ENCODE measurements at places on chromosomes 16 and 17. TPM values are rescaled to one million over a fixed set of nuclear protein-coding genes. Genes with fewer than 3 reads are reported as not detected.

Gene ATP2C2
- not detected for total RNA-seq

Gene CA5A
- not detected for total RNA-seq

Gene HOXB6
- total RNA-seq = 0.12 TPM

Gene FLII
- total RNA-seq = 227 TPM

Gene TBC1D3H
- not detected for total RNA-seq

Gene SCN4A
- total RNA-seq = 0.63 TPM

Gene TERB1
- total RNA-seq = not detected

Gene TRPV3
- total RNA-seq = 1.8 TPM

Gene MARCHF10
- total RNA-seq = 0.77 TPM

Gene SLC38A8
- not detected for total RNA-seq

Gene KRTAP4-3
- total RNA-seq = not detected

Gene BIRC5
- 15.0 TPM for total RNA-seq

Gene ZFHX3
- 12.2 TPM for total RNA-seq

Gene HOXB7
- total RNA-seq = not detected

Gene HSF5
- total RNA-seq = 0.03 TPM

Gene GFOD2
- total RNA-seq = 5.9 TPM

Gene OTOP3
- total RNA-seq = not detected

Gene HOXB9
- total RNA-seq = not detected

Gene PRSS8
- 11.6 TPM for total RNA-seq

Gene SNN
- total RNA-seq = 34.9 TPM

Gene ABCC6
- 4.8 TPM for total RNA-seq

Gene GNG13
- total RNA-seq = not detected

Gene BCL6B
- total RNA-seq = 0.11 TPM

Gene KRTAP2-3
- not detected for total RNA-seq

Gene TMEM220
- total RNA-seq = 0.15 TPM

Gene CPNE7
- total RNA-seq = 0.88 TPM

Gene NTN1
- 0.60 TPM for total RNA-seq

Gene GLP2R
- not detected for total RNA-seq

Gene NGFR
- 31.3 TPM for total RNA-seq

Gene LRRC75A
- 23.1 TPM for total RNA-seq

Gene PRR35
- 0.66 TPM for total RNA-seq

Gene TUBB3
- 16.1 TPM for total RNA-seq

Data from cardiac muscle cell (in vitro differentiated cells and primary cell).